ENCODE measurements at places on chromosomes 7 and 10.

DNA sequence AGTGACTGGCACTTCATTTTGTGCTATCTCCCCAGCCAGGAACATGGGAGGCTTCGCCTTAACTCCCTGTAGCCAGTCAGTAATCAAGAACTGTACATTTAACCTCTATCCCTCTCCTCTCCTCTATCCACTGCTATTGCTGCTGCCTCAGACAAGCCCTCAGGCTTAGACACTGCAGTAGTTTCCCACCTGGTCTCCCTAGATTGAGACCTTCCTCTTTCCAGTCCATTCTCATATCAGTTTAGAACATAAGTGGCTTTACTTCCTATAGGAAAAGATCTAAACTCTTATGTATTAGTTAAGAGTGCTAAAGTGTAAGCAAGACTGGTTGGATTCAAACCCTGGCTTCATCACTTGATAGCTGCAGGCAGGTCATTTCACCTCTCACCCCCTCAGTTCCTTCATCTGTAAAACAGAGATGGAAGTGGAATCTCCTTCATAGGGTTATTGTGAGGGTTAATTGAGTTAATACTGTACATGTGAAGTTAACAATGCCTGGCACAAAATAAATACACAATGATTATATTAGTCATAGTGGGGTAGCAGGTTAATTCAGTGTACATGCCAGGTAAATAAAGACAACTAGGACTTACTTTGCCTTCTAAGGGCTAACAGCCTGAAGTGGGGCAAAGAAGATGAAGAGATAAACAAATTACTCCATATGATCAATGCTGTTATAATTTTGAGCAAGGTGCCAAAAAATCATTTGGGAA lies 76.1 kb downstream of the ZNF277 start:
- DNase-seq: no peak

- no peak for DNase-seq
Observed at GRCh38 chr10:126097558-126098225, 201.3 kb downstream of the FANK1 start.

- no peak for DNase-seq
Observed at GRCh38 chr10:43112608-43112961, 25.7 kb upstream of the CSGALNACT2 start.

DNA sequence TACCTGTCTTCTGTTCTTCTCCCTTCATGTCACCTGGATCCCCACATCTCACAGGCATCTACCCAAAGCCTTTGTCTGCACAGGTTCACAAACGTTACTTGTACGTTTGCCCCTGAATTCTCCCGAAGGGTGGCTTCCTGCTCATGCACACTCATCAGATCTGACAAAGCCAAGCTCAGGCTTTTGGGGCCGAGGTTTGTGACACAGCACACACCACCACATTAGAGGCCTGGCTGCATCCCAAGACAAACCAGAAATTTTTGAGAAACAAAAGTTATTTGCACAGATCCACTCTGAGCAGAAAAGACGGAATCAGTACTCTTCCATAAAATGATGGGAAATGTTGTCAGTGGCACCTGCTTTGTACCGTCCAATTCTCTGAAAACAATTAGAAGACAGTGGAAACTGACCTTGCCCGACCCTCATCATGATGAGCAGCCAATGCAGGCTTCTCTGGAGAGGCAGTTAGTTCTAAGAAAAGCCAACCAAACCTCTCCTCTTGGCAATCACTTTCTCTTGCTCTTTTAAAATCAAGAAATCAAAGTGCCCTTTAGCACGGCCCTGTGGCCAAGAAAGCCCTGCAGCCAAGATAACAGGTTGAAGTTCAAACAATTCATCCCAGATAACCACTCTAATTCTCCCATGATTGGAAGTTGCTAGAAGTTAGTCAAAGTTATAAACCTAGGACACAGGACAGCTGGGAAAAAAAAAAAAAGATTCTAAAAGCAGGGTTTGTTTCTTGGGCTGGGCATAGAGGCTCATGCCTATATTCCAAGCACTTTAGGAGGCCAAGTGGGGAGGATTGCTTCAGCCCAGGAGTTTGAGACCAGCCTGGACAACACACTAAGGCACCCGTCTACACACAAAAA lies 13.6 kb upstream of the SVIL start:
- peak; percentile 30 for DNase-seq

DNA sequence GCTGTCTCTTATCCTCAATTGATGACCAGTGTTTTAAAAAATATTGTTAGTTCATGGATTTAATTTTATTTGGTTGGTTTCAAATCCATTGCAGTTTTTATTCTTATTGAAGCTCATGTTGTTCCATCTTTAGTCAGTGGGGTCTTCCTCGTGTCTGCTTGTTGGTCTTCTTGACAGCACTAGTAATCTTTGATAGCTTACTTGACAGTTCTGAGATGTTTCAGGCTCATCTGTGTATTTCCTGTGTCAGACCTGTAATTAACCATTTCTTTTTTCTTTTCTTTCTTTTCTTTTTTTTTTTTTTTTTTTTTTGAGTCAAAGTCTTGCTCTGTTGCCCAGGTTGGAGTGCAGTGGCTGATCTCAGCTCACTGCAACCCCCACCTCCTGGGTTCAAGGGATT lies 28.2 kb downstream of the SLK start:
- DNase-seq: no peak

- no peak for DNase-seq
Observed at GRCh38 chr7:82291931-82292330, 151.6 kb downstream of the CACNA2D1 start.

DNA sequence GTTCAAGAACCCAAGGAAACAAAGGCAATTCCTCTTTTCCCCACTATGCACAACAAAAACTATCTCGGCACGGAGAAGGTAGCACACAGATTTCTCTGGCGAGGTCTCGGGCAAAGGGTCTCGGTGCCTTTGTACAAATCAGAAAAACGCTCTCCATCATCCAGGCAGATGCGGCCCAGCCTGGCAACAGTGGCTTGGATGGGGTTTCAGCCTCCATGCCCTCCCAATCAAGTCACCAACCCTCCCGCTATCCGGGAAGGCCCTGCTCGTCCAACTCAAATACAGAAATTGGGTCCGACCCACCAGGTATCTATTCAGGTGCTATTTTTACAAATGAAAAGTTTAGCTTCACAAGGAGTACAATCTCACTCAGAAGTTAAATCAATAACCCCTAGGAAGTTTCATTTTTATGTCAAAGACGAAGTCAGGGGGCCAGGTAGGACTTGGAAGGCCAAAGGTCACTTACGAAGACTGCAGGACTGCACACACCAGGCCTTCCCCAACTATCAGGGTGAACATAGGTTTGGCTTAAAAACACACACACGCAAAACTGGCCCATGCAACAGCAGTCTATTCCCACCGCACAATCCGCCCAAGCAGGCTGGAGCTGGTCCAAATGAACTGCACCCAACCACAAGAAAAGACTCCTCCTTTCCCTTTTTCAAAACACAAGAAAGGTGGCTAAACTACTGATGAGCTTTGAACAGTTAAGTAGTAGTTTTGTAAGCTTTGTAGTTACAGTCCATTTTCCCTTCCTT lies 43.0 kb downstream of the GNA12 start:
- DNase-seq: no peak
